ENCODE measurements at places on chromosomes 6 and 20. TPM values are rescaled to one million over a fixed set of nuclear protein-coding genes. Genes with fewer than 3 reads are reported as not detected.

Gene CALHM4
- total RNA-seq = not detected

Gene TNFAIP3
- total RNA-seq = 8.8 TPM

Gene ULBP2
- 5.2 TPM for total RNA-seq

Gene SMIM8
- 4.0 TPM for total RNA-seq

Gene HSPA1B
- 92.9 TPM for total RNA-seq
